ENCODE measurements at places on chromosomes 7 and 10.

- DNase-seq: no peak
These were observed 111.6 kb upstream of the KLF14 start for GRCh38 chr7:130845581-130846085.

DNA sequence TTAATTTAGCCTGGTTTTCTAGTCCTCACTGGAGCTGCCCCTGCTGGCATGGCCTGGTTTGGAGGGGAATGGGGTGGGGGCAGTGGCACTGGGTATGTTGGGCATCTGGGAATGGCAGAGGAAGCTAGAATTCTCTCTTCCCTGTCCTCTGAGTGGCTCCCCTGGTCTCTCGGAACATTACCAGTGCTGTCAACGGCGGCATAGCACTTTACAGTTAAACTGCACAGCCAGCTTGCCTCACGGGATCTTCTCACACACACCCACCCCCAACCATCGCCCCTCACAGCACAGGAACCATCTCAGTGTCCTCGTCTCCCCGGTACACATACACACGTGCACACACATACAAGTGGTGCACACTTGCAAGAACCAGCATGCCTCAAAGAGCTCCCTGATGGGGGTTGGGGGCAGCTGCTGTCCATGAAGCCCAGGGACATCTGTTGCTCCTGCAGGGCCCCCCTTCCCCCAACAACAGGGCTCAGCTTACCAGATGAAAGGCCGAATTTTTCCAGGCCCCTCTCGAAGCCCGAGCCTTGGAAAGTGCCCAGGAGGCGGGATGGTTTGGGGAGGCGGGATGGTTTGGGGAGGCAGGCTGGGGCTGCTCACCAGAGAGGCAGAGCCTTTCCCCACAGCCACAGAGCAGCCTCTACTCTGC is 41.0 kb downstream of the TSPAN15 start:
- no peak for DNase-seq

- no peak for DNase-seq
These were observed 83.4 kb downstream of the ELFN1 start for GRCh38 chr7:1753564-1753867.

DNA sequence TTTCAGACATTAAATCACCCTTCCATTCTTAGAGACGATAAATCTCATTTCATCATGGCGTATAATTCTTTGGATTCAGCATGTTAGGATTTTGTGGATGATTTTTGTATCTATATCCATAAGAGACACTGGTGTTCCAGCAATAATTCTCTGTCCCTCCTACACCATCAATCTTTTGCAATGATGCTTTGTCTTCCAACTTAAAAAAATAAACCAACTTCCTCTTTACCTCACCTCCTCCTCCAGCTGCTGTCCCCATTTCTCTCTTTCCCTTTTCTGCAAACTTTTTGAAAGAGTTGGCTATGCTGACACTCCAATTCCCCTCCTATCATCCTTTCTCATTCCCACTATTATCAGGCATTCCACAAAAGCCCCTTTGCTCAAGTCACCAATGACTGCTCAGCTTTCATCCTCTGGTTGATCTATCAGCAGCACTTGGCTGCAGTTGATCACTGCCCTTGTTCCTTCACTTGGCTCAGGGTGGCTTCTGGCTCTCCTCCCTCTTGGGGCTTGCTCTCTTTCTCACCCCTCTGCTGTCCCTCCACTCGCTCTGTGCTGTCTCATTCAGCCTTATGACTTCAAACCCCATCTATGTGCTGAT is 130.0 kb downstream of the ARHGAP22 start:
- DNase-seq: no peak

GRCh38 chr7:84658286-84658685 is 463.7 kb upstream of the SEMA3A start:
- no peak for DNase-seq

- no peak for DNase-seq
These were observed 197.0 kb downstream of the STK31 start for GRCh38 chr7:23907012-23907411.

DNA sequence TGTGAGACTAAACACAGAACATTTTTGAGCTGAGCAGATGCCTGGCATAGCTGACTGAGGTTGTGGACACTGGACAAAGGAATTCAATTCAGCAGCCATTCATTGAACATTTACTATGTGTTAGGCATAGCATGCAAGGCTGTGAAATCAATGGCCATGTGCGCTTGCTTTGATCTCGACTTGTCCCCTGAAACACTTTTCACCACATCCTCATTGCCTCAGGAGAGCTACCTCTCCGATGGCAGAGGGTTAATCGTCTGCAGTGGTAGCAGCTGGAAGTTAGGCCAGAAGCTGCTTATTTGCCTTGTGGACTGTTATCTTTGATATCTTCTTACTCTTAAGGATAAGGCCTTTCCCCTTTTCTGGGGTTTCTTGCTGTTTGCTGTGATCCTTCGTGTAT is 297.8 kb downstream of the AUTS2 start:
- DNase-seq: no peak

DNA sequence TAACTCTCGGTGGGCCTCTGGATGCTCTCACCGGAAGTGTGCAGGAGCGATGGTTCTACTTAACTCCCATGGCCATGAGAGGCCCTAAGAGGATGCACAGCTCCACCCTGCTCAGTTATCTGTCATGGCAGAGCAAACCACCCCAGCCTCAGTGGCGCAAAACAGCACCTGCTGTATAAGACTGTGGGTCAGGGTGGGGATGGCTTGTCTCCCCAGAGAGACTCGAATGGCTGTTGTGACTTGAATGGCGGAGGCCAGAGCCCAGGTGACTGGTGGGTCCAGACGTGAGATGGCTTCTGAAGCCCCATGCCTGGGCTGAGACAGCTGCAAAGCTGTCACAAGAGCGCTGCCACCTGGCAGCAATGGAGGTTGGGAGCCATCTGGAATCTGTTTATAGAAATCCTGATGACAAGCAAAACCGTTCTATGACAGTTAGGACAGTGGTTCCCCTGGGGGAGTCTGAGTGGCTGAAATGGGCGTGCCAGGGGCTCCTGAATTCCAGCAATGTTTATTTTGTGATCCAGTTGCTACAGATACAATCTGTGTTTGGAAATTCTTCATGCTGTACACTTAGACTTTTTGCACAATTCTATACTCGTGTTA is 490.5 kb downstream of the TCERG1L start:
- no peak for DNase-seq

- DNase-seq: no peak
These were observed 71.8 kb downstream of the SKAP2 start for GRCh38 chr7:26792576-26792975.

DNA sequence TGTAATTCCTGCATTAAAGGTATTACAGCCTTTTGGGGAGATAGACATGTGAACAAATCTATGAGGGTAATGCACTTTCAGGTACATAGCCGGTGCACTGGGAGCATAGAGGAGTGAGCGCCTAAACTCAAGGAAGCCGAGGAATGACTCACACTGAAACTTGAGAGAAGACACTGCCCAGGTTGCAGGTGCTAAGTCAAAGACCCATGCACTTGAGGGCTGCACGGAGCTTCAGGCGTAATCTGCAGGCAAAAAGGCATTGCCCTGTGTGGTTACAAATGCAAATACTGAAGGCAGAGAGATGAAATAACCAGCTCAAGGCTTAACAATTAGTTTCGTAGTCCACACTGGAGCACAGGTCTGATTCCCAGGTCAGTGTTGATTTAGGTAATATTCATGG is 51.0 kb upstream of the OSBPL3 start:
- no peak for DNase-seq

DNA sequence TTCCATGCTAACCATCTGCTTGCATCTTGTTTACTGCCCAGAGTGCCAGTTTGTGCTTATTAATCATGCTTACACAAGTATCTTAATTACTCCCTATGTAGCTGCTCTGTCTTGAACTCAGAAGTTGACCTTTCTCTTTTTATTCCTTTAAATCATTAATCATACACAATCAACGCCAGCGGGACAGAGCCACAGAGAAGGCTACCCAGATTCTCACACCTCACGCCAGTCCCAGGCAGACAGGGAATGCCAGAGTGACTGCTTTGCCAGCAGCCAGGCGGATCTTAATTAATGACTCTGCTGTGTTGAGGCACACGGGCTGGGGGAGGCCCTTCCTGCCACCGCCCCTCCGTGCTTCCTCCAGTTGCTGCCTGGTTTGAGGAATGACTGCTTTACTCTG is 229.4 kb downstream of the LRMDA start:
- no peak for DNase-seq

DNA sequence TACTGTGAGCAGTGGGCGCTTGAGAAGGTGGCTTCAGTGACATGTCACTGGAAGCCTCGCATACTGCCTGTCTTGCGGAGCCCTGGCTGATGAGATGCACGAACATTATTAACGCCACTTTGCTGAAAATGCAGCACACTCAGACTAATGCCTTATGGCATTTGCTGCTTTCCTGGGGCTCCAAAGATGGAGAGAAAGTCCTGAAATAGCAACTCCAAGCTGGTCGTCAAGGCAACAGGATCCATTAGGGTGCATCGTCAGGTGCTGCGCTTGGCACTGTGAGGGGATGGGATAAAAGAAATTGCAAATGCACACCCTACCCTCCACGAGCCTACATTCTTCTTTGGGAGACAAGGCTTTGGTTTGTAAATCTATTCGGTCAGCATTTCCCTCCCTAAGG is 592.5 kb downstream of the TYW1 start:
- no peak for DNase-seq

DNA sequence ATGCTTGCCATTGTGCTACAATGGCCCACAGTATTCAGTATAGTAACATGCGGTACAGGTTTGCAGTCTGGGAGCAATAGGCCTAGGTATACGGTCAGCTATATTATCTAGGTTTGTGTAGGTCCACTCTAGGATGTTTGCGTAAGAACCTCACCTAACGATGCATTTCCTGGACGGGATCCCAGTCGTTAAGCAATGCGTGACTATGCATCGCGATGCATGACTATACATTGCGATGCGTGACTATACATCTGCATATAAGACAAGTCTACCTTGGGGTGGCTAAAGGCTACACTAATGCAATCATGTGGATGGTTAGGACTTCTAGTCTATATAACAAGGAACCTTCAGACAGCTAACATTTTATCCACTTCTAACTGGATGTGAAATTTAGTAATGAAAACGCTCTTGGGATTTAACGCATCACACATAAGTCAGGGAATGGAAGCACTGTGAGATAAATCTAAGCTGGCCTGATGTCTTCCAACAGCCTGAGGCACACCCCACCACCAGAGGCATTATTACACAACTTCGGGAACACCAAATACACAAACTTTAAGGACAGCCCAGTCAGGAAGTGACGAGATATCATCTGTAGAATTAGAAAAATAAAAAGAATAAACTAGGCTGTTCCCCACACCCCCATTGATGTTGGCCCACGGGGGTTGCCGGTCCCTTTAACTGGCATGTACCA is 9.2 kb downstream of the GNA12 start:
- no peak for DNase-seq

DNA sequence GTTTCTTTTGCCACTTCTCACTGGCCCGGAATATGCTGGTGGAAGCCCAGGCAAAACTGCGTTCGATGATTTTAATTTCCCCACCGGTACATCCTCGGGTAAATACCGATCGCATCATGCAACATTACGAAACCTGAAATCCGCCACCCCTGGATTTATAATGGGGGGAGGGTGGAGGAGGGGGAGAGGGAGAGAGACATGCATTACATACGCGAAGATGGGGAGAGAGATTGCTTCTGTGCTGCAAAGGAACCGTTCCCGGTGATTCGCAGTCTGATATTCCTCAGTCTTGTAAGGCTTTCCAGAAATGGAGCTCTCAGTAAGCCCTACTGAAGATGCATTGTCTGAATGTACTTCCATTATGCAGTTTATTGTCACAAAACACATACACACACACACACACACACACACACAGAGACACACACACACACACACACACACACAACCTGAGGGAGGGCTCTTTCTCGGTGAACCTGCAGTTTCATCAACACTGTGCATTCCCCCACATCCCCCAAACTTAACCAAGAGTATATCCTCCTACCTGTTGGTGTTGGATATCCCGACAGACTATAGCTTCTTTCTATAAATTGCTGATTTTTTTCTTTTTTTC is 741 bp downstream of the GPR85 start:
- DNase-seq: no peak

GRCh38 chr10:12849319-12850181 is 152.0 kb downstream of the CCDC3 start:
- no peak for DNase-seq

DNA sequence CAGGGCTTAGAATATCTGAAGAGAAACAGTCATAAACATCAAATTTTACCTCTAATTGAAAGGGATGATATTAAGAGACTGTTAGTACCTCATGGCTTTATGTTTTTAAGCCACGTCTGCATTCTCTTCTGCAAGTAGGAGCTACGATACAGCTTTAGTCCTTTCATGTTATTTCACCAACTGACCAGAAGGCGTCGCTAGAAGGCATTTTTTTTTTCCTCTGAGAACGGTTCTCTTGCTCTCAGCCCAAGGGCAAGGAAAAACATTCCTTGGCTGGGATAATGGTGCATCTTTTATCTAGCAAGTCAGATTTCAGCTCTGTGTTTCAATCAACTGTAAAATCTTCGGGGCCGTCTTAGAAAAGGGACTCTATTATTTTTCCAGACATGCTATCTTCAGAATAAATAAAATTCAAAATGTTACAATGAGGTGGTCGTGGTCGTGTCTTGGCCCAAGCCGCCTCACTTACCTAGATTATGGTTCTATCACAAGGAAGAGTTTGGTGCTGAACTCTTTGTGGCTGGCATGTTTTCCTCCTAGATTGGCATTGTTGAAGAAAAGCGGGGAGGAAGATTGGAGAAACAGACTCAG is 41.6 kb upstream of the LYZL2 start:
- DNase-seq: no peak

- DNase-seq: no peak
These were observed 12.7 kb downstream of the ZMIZ1 start for GRCh38 chr10:79081353-79082034.

DNA sequence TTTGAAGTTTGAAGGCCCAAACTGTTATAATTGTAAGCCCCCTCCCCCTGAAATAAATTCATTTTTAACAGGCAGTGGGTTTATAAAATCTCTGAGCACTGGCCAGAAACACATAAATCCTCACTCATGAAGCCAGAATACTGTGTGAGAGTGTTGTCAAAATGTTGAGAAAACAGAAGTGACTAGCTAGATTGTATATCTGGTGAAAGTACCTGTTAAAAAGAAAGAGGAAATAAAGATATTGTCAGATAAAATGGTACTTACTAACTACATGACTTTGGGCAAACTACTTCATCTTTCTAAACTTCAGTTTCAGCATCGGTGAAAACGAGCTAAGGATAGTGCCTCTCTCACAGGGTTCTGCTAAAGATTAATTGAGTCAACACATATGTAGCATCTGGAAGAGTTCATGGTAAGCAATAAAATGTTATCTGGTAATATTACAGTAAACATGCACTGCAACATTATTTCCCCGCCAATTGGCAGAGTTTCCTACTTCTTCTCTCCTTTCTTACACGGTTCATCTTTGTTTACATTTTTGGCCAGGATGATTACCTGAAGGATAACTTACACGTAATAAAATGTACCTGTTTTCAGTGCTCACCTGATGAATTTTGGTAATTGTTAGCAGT is 202.5 kb upstream of the CHRM2 start:
- no peak for DNase-seq
